ENCODE measurements at places on chromosomes 5 and 9.
A peak's percentile ranks its signal among the peaks of the same experiment; 100 is the strongest.

GRCh38 chr5:163433271-163433670, 4.1 kb upstream of the CCNG1 start:
- no peak for DNase-seq

DNA sequence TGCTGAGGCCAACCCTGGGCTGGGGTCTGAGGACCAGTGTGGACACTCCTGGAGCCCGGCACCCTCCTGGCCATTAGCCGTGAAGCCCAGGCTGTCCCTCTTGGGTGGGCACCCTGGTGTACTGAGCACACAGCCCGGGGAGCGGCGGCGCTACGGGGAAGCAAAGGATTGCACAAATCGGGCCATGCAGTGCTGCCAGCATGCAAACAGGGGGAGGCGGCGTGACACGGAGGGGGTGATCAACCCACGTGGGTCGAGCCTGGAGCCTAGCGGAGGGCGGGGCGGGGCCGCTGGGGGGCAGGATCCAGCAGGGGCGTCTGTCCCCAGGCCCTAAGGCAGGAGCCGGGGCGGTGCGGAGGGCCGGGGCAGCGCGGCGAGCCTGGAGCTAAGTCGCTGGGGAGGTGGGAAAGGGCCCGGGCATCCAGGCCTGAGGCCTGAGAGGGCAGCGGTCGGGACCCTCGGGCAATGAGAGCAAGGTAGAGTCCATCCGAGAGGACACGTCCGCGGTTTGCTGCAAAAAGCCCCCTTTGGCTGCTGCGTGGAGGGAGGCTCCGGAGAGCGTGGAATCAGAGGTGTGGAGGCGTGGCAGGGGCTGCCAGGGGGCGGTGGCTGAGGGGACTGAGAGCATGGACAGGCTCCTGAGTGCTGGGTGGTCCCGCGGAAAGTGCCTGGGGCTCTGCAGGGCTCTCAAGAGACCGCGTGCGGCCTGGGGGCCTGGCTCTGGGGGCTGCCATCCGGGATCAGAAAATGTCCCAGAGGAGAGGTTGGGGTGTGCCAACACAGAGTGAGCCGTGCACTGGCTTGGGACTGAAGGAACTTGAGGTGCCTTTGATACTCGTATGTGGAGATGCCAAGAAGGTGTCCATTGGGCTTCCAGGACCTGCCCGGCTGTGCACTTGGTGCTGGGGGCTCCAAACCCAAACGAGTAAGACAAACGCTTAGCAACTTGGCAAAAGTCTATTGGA, 94.2 kb downstream of the BARX1 start:
- no peak for DNase-seq

DNA sequence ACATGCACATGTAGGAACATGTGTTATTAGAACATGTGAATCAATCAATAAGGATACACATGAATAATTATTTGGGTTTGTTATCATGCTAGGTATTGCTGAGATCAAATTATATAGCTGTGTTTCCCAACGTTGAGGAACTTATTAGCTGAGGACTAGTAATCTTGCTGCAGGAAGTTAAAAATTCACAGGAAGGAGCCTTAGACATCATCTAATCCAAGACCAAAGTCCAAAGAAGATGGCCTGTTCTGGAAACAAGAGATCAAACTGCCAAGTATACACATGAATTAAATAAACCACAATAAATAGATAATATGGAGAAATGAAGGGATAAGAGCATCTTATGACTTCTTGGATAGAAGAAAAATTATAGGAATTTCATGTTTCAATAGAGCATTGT, 19.9 kb downstream of the POU5F2 start:
- DNase-seq = no peak

GRCh38 chr9:126791406-126792230, 13.2 kb upstream of the ZBTB43 start:
- peak; percentile 46 for DNase-seq

DNA sequence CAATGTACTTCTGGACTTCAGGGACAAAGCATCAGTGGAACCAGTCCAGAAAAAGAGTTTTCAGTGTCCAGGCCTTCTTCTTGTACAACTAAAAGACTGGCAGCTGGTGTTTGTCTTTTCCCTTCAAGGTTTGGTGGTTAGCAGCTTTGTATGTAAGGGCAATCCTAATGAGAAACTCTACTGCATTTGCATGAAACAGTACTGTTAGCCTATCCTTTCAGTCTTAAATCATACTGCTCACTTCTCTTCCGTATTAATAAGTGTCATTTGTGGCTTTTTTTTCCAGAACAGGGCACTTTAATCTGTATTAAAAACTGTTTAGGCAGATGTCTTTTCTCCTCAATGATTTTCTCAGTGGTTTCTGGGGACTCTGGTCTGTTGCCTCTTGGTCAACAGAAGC, 48.9 kb downstream of the FAM174A start:
- DNase-seq = no peak

- DNase-seq = no peak
These were observed 25.0 kb downstream of the TNFSF8 start for GRCh38 chr9:114905170-114905940.

DNA sequence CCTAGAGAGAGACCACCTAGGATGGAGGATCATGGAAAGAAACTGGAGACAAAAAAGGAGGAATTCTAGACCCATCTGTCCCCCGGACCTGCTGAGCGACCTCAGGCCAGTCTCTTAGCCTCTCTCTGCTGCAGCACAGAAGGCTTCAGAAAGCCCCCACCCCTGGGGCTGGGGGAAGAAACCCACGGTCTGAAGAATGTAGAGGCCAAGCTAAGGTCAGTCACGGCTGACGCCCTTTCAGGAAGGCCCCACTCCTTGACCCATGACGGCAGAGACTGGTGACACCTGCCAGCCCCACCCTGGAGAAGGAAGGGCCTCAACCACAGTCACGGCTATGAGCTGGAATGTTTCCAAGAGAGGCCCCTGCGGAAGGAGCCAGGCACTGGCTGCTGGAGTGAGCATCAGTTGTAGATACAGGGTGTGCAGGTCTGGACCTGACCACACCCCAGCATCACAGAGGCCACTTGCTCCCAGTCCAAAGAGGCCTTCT, 120.5 kb upstream of the BOD1 start:
- no peak for DNase-seq

DNA sequence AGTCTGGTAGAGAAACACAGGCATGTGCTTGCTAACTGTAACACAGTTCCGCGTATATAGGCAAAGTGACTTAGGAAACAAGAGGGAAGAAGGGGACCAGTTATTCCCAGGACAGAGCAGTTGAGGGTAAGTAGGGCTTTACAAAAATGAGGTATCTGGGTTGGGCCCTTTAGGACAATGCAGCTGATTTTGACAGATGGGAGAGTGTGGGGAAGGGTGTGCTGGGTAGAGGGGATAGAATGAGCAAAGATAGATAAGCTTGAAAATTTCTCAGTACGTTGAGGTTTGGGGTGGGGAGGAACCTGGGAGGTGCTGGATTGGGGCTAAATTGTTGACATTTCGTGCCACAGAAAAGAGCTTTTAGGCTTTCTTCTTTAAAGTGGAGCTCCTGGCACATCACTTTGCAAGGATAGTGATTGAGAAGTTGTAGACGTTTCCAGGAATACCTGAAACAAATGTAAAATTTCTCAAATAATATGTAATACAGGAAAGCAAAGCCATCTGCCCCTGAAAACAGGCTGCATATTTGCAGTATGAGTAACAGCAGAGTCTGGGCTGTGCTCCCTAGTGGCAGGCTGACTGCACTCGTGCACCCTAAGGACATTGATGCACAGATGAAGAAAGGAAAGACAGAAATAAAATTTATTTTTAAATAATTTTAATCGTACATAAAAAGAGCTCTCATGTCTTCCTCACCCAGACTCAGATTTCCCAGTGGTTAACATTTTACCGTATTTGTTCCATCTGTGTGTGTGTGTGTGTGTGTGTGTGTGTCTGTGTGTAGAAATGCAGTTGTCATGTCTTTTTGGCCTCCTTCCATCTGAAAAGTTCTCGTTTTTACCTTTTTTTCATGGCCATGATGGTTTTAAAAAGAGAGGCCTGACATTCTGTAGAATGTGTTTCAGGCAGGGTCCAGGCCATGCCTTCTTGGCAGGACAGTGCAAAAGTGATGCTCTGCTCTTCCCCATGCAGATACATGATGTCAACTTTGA, 144.9 kb upstream of the DMRT1 start:
- DNase-seq = no peak

GRCh38 chr9:13144166-13144775, 135.2 kb downstream of the MPDZ start:
- no peak for DNase-seq
